ENCODE measurements at places on chromosomes 2 and 18.

DNA sequence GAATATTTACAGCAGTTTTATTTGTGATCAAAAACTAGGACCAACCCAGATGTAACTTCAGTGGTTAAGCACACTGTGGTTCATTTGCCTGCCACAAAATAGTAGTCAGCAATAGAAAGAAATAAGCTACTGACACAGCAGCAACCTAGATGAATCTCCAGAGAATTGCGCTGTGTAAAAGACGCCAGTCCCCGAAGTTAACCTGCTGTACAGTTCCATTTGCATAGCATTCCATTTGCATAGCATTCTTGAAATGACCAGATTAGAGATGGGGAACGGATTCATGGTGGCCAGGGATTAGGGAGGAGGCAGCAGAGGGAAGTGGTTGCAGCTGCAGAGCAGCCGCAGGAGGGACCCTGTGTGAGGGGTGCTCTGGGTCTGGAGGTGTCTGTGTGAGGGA lies 39.3 kb upstream of the NFATC1 start:
- DNase-seq, result no peak

DNA sequence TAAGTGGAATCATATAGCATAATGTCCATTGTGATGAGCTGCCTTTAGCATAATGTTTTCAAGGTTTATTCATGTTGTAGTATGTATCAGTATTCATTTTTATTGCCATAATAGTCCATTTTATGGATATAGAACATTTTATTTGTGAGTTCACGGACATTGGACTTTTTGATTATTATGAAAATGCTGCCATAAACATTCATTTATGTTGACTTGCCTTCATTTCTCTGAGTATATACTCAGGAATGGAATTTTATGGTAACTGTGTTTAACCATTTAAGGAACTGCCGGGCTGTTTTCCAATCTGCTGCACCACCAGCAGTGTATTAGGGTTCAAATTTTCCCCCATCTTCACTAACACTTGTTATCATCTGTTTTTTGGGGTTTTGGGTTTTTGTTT lies 12.2 kb downstream of the CREB1 start:
- no peak for DNase-seq

DNA sequence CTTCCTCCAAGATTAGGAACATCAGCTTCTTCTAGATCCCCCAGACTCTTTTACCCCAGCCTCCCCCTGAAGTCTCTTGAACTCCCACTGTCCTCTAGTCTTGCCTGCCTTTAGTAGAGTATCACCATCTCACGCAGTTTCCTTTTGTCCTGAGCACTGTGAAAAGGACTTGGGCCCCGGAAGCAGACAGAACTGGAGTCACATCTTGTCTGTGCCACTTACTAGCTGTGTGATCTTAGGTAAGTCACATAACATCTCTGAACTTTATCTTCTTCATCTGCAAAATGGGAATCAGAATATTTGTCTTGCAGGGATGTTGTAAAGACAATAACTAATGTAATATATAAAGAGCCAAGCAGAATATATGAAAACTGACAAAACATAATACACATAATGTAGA lies 8.4 kb upstream of the TRABD2A start:
- DNase-seq, result no peak

DNA sequence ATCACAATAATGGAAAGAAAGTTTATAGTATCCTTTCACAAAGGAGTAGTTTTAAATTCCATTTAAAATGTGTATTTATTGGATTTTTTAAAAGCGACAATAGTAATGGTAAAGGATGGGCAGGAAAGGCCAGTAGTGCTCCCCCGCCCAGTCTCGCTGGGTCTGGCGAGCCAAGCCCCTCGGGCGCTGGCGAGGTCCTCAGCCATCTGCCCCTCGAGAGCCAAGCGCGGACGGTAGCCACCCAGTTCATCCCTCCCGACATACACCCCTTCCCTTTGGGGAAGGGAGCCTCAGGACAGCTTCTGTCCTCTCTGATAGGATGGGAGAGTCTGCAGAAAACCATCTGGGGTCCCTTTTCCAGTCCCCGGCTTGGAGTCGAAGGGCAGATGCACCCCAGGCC lies 45.2 kb downstream of the BOLA3 start:
- DNase-seq, result no peak

DNA sequence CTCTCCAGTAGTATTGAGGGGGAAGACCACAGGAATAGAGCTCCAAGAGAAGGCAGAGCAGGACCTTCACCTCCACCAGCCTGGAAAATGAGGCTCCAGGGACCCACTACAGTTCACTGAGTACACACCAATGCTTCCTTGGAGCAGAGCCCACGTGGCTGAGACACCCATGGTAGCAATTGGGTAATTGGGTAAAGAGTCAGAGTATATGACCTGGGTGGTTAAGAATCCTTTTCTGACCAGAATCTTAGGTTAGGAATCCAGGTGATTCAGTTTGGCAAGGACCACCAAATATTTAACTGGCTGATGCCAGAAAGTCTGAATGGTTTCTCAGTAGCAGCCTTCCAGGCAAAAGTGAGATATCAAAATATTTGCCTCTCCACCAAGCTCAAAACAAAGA lies 107.7 kb downstream of the MDH1 start:
- no peak for DNase-seq

DNA sequence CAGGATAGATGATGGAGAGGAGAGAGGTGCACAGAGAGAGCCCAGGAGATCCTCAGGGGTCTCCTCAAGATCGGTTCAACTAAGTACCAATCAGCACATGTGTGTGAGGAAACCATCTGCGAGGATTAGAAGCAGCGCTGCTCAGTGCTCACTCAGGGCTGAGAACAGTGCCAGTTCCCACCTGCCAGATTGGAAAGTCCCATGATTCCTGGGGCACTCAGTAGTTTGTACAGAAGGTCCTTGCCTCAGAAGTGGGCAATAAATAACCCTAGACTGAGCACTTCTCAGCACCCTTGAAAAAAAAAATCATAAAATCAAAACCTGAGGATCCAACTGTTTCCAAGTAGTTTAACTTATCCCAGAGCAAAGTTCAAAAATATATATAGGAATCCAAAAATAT lies 53.8 kb downstream of the SEMA4F start:
- no peak for DNase-seq

DNA sequence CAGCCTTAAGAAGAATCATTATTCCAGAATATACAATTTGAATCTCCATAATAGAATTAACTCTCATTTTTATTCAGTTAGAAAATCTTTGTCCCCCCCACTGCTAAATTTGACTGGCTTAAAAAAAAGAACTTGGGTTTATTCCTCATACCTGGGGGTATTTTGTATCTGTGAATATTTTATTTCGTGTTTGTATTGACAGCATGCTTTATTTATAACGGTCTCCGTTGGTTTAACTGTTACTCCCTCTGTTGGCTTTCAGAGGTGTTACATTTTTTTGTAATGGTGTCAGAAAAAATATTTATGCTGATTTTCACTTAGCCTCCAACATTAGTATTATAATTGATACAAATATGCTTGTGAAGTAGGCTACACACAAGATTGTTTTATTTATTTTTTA lies 109.1 kb downstream of the HAUS1 start:
- DNase-seq, result peak; percentile 5

DNA sequence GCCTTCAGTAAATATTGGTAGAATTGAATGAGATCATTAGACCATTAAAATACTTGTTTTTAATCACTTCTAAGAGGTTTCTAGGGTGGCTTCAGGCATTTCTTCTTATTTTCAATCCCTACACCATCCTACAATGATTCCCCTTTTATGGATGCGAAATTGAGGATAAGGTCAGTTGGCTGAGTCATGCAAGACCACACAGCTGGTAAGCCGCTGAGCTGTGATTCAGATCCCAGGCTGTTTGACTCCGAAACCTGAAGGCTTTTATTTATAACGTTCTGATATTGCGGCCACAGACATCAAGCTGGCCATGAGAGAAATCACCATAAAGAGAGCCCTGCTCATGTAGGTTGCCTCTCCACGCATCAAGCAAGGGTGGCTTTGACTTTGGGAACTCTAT lies 133.4 kb downstream of the VAPA start:
- no peak for DNase-seq

DNA sequence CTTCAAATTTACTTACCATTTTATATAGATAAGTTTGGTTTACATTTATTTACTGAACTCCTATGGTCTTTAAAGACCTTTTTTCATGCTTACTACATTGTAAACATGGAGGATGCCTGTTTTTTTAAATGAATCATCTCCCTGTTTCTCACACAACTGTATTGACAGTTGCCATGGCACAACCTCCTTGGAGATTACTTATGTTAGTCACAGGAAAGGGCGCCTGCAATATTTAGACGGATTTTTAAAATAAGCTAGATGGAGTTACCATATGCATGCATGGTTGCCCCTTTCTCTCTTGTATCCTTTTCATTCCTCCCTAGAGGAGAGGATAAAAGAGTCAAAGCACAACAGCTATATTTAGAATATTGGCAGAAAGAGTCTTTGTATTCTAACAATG lies 34.8 kb upstream of the CCDC102B start:
- no peak for DNase-seq

DNA sequence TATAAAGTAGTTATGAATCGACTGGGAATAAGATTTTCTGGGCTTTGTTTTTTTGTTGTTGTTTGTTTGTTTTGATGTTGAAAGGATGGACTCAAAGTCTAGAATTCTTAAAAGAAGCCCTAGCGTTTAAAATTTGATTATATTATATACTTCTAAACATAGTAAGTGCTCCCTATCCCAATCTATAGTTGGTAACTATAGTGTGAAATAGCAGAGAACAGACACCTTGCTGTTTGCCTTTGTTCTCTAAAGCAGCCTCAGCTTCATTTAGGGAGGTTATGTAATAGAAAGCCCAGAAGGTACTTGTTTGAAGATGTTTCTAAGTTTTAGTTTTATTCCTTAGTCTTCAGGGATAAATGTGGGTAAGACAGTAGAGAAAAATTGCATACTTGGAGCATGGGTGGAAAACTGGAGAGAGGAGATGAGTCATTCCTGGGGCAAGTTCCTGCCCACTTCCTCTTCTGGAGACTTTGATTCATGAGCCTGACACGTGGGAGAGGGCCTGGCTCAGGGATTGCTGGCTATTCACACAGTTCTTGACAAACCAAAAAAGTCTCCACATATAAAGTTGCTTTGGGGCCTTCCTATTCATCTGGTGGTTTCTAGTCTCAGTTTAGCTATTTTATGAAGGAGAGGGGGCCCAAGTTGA lies 131.9 kb downstream of the MYO1B start:
- peak; percentile 86 for DNase-seq

- peak; percentile 95 for DNase-seq
These were observed 4.1 kb upstream of the VRK2 start for GRCh38 chr2:58042486-58042970.

DNA sequence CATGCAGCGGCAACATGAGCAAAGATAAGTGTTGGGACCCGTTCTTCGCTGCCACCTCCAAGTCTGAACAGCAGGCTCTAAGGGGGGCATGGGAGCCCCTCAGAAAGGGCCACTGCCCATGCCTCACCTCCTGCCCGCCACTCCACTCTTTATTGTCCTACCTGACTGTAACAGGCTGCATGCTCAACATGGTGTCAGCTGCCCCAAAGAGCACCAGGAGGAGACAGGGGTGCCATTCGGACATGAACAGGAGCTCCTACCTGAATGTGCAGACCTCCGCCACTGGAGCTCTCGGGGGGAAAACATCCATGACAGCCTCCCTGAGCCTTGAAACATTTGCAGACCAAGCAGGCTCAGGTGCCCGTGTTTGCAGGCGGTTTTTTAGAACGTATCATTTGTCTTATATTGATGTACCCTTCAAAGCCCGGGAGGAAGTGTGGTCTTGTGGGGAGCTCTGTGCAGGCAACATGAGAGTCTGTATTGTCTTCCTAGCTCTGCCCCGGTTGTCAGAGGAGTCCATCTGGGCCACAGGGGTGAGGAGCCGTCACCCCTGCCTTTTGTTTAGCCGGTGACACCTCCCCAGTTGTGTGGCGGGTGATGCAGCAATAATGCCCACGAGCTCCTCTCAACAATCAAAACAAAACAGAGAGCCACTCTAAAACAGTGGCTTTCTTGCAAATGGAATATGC lies 35.1 kb upstream of the CD8A start:
- no peak for DNase-seq

DNA sequence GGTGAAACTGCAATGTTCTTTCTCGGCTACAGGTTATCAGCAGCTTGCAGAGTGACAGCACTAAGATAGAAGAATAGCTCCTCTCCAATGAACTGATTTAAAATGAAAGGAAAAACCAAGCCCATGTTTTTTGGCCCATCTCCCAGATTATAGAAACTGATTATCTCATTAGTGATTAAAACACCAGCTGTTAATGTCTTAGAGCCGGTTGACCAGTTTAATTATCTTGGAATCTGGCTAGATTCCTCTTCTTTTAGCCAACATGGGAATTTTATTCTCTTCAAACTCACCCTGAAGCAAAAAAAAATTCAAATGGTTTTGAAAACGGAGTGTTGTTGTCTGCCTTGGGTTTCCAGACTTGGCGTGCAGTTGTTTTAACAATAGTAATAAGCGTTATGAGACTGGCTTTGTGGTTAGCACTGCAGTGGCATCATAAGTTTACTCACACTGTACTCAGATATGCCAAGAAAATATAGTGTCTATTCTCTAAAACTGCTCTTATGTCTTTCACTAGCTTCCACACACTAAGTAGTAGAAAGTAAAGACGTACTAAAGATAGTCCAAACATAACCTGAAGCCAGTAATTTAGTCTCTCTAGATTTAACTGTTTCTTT lies 665.3 kb downstream of the STK39 start:
- no peak for DNase-seq

- DNase-seq, result no peak
These were observed 78.7 kb downstream of the GBX2 start for GRCh38 chr2:236089271-236090026.

- no peak for DNase-seq
These were observed 43.5 kb downstream of the DOK6 start for GRCh38 chr18:69444221-69444620.

GRCh38 chr18:48600456-48601090 lies 61.7 kb downstream of the CTIF start:
- DNase-seq, result no peak

DNA sequence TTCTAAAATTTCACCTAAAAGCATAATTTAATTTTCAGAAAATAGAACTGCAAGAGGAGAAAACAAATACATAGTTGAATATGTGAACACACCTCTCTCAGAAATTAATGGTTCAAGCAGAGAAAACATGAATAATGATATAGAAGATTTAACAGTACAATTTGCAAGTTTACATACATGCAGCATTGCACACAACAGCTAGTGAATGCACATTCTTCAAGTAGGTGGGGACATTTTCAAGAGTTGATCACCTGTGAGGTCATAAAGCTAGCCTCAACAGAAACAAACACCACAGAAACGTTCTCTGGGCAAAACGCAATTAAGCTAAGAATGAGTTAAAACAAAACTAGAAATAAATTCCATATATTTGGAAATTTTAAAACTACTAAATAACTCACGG lies 38.1 kb downstream of the TMEM200C start:
- DNase-seq, result no peak

DNA sequence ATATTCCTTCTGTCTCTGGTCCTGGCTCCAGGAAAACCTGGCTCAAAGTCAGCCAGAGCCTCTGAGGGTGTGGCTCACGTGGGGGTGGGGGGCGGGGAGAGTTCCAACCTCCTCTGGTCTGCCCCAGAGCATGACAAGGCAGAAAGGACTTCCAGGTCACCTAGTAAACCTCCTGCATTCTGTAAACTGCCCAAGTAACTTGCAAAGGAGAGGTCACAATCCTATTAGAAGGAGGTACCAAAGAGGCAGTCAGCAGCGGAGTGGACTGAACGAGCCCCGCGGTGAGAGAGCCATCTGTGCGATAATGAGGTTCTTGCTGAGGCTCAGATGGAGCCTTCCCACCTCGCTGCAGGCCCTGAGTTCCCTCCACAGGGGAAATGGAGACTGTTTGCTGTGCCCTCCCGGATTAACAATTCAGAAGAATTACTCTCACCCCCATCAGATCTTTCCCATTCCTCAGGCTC lies 58.9 kb upstream of the GATA6 start:
- no peak for DNase-seq

GRCh38 chr2:176130147-176130956 lies 847 bp downstream of the HOXD8 start:
- no peak for DNase-seq

Measured in HepG2 (cell line).